ENCODE measurements at places on chromosomes 12 and 14.

DNA sequence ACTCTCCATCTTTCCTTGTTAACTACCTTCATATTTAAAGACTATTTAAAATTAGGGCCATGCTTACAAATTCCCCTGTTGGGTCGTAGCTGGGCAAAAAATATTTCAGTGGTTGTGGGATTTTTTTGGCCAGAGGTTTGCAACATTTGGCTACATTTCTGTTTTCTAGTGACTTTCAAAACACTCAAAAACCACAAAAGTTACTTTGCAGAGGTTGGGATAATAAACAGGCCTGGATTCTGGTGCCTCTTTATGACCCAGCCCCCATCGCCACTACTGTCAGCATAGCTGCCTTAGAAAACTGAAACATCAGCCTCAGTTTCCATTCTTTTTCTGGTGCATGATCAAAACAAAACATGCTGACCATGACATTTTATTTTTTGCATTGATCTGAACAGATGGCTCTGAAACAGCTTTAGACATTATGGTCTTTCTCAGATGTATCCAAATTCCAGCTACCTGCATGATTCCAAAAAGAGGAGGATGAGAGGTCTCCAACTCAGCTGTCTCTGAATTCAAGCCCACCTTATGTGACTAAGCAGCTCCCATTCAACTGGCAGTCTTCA, 5.2 kb downstream of the DPF3 start:
- DNase-seq = no peak

GRCh38 chr14:71472356-71473340, 459.6 kb upstream of the RGS6 start:
- no peak for DNase-seq

DNA sequence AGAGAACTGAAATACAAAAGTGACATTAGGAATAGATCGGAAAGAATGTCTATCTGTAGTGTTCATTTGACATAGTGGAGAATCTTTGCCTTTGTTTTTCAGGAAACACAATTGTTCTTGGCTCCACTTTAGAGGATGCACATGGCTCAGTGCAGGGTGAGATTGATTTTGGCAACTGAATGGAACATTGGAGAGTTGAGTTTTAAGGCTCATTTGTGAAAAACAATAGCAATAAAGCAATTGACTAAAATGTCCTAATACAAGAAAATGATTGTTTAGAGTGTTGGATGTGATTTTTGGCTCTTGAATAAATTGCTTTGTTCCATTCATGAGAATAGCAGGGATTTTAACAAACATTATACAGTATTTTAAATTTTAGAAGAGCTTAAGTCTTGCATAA, 116.4 kb downstream of the SLC38A1 start:
- DNase-seq = no peak

DNA sequence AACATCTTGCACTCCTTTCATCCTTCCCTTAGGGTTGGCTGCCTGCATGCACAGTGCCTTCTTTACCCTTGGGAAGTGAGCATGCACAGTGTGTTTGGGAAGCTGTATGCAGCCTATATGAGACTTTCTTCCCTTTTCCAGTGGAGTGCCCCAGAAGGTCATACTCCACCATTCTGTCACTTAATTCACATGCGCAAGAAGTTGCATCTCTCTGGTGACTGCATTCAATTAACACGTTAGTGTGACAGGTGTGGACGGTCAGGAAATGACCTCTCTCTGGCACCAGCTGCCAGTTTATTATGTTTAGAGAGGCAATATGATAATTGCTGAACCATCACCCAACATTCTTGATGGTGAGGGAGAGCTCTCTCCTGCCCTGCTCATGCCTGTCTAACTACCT, 770.0 kb downstream of the FLRT2 start:
- DNase-seq = no peak

GRCh38 chr12:12433203-12433731, 76.4 kb downstream of the BORCS5 start:
- DNase-seq = no peak

DNA sequence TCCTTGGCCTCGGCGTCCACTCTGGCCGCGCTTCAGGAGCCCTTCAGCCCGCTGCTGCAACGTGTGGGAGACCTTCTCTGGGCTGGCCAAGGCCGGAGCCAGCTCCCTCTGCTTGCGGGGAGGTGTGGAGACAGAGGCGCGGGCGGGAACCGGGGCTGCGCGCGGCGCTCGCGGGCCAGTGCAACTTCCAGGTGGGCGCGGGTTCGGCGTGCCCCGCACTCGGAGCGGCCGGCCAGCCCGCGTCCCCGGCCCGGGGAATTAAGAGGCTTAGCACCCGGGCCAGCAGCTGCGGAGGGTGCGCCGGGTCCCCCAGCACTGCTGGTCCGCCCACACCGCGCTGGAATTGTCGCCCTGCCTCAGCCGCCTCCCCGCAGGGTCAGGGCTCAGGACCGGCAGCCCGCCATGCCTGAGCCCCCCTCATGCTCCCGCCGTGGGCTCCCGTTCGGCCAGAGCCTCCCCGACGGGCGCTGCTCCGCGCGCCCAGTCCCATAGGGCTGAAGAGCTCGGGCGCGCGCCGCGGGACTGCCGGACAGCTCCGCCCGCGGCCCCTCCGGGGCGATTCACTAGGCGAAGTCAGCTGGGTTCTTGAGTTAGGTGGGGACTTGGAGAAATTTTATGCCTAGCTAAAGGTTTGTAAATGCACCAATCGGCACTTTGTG, 673.9 kb downstream of the SLC16A7 start:
- no peak for DNase-seq

- no peak for DNase-seq
Measured at GRCh38 chr12:110249716-110250225, 31.3 kb upstream of the ATP2A2 start.

DNA sequence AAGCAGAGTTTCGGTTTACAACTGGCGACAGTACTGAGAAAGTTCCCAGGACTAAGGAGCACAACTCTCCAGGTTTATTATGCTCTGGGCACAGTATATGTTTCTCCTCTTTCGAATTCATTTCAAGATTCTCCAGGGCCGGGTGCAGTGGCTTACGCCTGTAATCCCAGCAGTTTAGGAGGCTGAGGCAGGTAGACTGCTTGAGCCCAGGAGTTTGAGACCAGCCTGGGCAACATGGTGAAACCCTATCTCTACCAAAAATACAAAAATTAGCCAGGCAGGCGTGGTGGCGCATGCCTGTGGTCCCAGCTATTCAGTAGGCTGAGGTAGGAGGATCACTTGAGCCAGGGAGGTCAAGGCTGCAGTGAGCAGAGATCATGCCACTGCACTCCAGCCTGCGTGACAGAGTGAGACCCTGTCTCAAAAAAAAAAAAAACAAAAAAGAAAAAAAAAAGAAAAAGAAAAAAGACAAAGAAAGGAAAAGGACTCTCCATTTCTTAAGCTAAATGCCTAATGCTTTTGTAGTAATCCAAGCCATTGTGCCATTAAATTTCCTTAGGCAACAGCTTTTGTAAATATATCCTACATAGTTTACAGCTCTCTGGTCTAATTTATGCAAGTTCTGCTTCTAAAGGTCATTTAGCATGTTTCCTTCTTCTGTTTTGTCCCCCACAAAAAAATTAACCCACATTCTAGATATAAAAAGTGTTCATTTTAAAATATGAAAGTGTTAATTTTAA, 34.8 kb downstream of the ATL1 start:
- no peak for DNase-seq

GRCh38 chr14:53346988-53347387, 193.9 kb upstream of the DDHD1 start:
- DNase-seq = no peak

- no peak for DNase-seq
Measured at GRCh38 chr12:95336387-95337067, 118.9 kb downstream of the VEZT start.

Data from stimulated activated CD8-positive, alpha-beta memory T cell treated with anti-CD3 and anti-CD28 coated beads, Interleukin-7, amount 100 ng/mL, for 1 hour (primary cell).